ENCODE measurements at places on chromosomes 5 and 9.

DNA sequence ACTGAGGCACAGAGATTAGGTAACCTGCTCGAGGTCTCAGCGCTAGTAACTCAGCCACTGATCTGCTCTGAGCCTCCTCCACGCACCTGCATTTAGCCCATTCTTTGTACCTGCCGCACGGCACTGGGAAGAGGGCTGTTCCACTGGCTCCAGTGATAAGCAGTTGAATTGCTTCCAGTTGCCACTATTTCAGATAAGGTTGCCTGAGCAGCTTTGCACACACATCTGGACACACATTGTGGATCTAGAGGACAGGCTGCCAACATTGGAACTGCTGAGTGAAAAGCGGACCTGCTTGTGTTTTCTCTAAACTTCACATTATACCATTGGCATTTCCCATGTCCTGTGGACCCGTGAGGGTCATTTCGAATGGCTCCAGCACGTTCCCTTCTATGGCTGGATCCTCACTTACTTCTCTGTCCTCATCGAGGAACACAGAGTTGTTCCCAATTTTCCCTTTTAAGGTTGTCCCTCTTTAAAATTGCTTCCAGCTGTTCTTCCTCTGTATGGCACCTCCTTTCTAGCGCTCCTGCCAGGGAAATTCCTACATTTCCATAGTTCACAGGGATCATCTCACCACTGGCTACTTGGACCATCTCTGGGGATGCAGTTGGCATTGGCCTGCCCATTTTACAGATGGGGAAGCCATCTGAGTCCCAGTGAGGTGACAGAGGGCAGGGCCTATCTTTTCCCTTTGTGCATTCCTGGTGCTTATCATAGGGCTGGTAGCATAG is 45.9 kb upstream of the RPL26L1 start:
- no peak for DNase-seq

- DNase-seq, result no peak
Observed at GRCh38 chr5:131285703-131286399, 22.0 kb downstream of the CDC42SE2 start.

DNA sequence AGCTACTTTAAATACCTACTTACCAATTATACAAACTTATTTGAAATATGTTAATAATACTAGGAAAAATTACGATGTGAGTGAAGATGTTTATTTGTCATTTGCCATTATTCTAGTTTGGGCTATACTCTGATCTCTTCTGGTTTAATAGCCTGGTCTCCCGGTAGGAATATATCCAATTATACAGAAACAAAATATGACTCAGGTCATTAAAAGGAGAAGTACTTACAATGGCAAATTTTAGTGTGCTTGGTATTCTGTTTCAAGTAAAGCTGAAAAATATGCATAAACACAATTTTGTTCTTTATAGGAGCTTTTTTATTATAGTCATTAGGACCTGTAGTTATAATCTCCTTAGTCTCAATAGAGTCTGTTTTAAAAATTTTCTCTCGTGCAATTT is 176.8 kb downstream of the SLCO4C1 start:
- DNase-seq, result no peak

GRCh38 chr5:95870105-95870672 is 47.7 kb upstream of the GLRX start:
- DNase-seq, result peak; percentile 62

GRCh38 chr5:74111764-74112163 is 485.8 kb downstream of the ARHGEF28 start:
- no peak for DNase-seq

DNA sequence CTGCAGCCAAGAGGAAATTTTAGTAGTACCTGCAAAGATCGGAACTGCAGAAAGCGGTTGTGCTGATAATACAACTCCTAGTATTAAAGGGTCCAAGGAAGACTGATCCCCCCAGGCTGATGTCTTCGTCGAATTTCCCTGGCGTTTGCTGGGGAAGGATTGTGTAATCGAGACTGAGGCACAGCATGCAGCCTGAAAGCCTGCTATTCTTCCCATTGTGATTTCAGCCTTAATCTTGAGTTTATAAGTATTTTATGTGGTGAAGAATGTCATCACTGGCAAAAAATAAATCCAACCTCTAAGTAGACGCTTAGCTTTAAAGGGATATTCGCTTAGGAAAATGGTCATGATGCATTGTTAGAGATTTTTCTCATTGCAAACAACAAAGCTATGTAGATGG is 21.3 kb upstream of the LMX1B start:
- no peak for DNase-seq

DNA sequence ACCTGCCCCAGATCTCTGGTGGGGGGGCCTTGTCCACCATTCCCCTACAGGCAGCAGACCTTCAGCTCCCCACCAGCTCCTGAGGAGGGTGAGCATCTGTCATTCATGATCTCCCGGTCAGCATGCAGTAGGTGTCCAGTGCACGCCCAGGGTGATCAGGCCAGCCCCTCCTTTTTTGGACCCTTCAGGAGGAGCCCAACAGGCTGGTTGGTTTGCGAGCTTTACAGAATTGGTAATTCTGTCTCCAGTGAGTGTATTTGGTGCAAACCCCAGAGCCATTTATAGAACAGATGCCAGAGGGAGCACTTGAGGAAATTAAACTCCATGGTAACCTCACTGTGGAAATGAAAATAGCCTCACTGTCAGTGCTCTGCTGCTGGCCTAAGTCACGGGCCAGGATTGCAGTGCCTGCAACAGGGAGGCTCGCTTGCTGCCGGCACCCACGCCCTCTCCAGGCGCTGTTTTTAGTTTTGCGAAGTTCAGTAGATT is 23.4 kb downstream of the WNK2 start:
- no peak for DNase-seq

- no peak for DNase-seq
Observed at GRCh38 chr5:7250611-7251010, 145.3 kb upstream of the ADCY2 start.

- DNase-seq, result no peak
Observed at GRCh38 chr5:154084062-154084639, 45.4 kb downstream of the MFAP3 start.

- no peak for DNase-seq
Observed at GRCh38 chr5:179209359-179210150, 135.7 kb downstream of the ADAMTS2 start.

DNA sequence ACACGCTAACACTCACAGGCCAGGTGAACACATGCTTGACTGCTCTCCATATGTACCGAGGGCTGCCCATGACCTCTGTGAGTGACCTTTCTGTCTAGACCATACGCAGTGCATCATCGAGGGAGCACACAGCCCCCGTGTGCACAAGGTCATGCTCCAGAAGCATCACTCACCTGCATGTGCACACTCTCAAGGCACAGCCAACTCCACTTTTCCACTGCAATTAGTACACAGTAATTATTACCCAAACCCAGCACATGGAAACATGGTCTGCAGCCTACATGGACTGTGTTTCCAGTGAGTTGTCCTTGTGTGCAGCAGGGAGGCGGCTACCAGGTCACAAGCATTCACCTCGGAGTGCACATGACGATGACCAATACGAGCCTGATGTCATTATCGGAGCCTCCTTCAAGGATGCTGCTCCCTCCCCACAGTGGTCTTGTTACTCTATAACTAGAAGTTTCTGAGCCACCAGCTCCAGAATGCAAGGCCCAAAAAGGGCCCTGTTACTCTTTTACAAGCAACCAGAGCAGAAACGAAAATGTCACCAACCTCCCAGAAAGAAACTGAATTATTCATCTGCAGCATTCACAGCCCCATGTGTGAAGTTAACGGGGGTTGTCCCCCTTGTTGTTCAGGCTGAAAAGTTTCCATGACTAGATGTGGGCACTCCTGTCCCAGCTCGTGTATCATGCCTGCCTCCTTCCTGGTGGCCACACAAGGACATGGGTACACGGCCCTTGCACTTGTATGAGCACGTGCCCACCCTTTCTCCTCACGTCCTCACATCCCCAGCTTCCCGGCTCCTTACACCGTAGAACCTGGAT is 31.2 kb downstream of the SEMA4D start:
- DNase-seq, result peak; percentile 72

GRCh38 chr5:137794863-137795262 is 40.7 kb upstream of the HNRNPA0 start:
- DNase-seq, result no peak

GRCh38 chr9:29289365-29289764 is 1716.1 kb upstream of the C9orf72 start:
- no peak for DNase-seq

GRCh38 chr9:127521919-127522304 is 70.6 kb downstream of the LRSAM1 start:
- no peak for DNase-seq

DNA sequence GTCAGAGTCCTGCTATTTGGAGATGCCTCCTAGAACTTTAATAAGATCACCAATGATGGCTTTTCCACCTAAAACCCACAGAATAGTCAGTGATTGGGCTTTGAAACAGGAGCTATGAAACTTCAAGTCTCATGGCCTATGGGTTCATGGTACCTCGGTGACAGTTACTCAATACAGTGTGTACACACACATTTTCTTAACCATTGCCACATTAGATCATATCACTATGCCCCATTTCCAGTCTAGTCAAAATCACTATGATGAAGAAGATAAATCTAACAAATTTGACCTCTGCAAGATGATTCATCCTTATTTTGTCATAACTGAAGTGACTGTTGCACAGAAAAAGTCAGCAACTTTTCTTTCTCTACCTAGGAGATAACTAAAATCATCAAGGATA is 86.8 kb upstream of the OR13F1 start:
- DNase-seq, result no peak

DNA sequence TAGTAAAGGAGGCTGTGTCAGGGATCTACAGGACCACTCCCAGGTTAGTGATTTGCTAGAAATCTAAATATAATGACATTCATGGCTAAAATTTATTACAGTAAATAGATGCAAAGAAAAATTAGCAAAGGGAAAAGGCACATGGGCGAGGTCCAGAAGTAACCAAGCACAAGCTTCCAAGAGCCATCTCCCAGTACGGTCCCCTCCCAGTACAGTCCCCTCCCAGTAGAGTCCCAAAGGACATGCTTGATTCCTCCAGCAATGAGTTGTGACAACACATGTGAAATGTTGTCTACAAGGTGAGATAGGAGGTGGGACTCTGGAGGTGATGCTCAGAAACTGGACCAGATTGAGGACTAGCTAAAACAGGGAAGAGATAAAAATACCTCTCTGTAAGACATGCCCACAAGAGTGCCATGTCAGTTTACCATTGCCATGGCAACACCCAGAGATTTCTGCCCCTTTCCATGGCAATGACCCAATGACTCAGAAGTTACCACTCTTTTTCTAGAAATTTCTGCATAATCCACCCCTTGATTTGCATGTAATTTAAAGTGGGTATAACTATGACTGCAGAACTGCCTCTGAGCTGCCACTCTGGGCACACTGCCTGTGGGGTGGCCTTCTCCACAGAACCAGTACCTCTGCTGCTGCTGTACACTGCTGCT is 27.9 kb upstream of the CEMIP2 start:
- DNase-seq, result no peak

DNA sequence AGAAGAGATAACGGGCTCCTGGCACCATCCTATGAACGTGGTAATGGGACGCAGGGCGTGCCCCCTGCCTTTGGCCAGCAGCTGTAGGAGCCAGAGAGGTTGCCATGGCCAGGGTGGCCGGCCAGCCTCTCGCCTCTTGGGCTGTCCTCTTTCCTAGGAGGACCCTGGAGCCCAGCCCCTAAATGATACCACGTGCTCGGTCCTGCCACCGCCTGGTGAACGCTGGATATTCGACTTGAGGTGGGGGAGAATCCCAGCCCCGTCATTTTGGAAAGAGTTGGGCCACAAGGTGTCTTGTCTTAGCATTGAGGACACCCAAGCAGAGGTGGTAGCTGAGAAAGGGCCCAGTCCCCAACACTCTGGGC is 391 bp upstream of the NRG2 start:
- peak; percentile 17 for DNase-seq

DNA sequence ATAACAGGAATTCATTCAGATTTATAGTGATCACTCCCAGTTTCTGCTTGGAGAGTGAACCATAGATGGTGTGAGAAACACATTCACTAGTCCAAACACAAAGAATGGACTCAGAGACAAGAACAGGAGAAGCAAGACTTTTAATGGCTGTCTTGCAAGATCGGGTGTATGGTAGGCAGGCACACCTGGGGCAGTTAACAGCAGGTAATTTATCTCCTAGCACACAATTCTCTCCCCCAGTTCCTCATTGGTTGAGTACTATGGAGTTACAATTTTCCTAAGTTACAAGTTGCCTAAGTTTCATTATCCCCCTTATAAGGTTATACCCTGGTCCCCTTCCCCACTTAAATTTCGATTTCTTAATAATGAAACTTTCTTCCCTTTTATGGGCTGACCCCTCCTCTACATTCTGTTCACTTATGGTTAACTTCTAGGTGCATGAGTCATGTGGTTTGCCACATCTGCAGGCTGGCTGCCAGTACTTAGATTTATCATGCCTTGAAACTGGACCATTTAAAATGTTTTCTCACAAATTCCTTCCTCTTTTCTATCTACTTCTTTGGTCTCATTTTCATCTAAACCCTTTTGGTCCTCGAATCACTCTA is 623.3 kb downstream of the HINT1 start:
- DNase-seq, result peak; percentile 12

GRCh38 chr9:105693435-105694189 is 729 bp upstream of the TMEM38B start:
- DNase-seq, result no peak

DNA sequence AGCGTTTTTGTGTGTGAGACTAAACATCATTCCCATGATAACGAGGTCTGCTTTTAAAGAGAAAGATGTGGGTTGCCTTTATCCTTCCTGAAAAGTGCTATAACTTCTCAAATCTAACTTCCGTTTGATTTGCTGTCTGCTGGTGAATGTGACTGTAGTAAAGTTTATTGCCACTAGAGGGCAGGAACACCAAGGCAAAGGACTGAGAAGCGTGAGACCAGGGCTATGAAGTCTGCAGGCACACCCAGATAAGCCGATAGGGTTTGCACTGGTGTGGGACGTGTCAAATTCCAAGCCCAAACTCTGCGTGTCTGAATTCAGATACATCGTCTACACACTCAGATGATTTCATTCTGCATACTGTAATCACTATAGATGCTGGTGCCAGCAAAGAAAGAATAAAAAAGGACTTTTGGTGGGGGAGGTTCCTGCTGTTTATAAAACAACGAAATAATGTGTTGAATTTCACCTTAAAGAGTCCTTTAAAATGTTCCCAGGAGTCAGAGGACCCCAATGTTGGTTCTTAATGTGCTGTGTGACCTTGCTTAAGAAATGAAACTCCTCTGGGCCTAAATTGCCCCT is 87.2 kb downstream of the PTTG1 start:
- peak; percentile 54 for DNase-seq

- DNase-seq, result no peak
Observed at GRCh38 chr9:69018737-69019136, 4.8 kb upstream of the PRKACG start.

DNA sequence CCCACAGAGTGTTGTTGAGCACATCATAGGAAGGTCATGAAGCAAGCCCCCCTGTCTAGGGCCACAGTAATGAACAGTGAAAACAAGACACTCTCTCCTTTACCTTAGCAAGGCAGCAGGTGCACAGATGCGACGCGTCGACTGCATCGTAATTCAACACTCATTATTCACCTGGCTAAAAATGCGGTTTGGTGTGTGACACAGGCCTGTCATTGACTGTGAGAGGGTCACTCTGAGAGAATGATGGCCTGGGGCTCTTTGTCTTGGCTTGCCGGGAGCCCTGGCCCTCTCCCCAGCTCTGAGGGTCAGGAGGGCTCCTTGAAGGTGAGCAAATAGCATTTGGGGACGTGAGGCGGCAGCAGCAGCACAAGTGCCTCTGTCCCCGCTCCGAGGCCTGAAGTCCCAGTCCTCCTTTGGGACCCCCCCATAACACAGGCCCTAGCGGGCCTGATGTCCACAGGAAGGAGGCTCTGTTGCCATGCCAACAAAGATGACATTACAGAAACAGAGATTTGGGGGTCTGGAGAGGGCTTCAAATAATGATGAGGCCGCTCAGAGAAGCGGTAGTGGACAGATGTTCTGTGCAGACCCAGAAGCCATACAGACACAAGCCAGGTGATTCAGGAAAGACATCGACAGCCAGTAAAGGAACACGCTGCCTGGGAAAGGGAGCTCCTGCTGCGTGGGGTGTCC is 46.7 kb downstream of the SHB start:
- no peak for DNase-seq
